ENCODE measurements at places on chromosomes 4 and X. TPM values are rescaled to one million over a fixed set of nuclear protein-coding genes. Genes with fewer than 3 reads are reported as not detected.

DUSP9 gene
- total RNA-seq = not detected

SPATA4 gene
- total RNA-seq = not detected

TKTL2 gene
- total RNA-seq = 0.12 TPM

CYBB gene
- total RNA-seq = 9.7 TPM

SYP gene
- total RNA-seq = 4.9 TPM

PRR32 gene
- total RNA-seq = not detected

SMS gene
- 42.4 TPM for total RNA-seq

SH3TC1 gene
- 13.6 TPM for total RNA-seq

DMP1 gene
- total RNA-seq = not detected

CACNA1F gene
- total RNA-seq = 1.7 TPM

MAGEC3 gene
- not detected for total RNA-seq

SLITRK4 gene
- 1.1 TPM for total RNA-seq

HSFX1 gene
- 1.3 TPM for total RNA-seq

ARSJ gene
- 10.4 TPM for total RNA-seq

TGIF2LX gene
- total RNA-seq = not detected

NPY2R gene
- 1.4 TPM for total RNA-seq

Data from mucosa of descending colon (tissue), 3 donors.